ENCODE measurements at places on chromosomes 2 and 18.

GRCh38 chr2:159606287-159606686, 10.1 kb downstream of the BAZ2B start:
- no peaks in the 10 kb centered on the region for H3K27me3 ChIP-seq
- no peaks in the 10 kb centered on the region for H3K36me3 ChIP-seq
- no peak overlapping the region for H3K27ac ChIP-seq
- peaks cover 3% of the 10 kb centered on the region for H3K4me1 ChIP-seq
- H3K4me3 ChIP-seq: no peak overlapping the region

GRCh38 chr2:40101131-40101575, 322.1 kb upstream of the THUMPD2 start:
- DNase-seq: no peak
- H3K4me3 ChIP-seq: no peak overlapping the region
- peaks cover 2% of the 10 kb centered on the region for H3K4me1 ChIP-seq
- no peak overlapping the region for H3K27ac ChIP-seq

- H3K27ac ChIP-seq: no peak overlapping the region
- H3K4me1 ChIP-seq: no peaks in the 10 kb centered on the region
- DNase-seq: no peak
- no peak overlapping the region for H3K4me3 ChIP-seq
- no peaks in the 10 kb centered on the region for H3K27me3 ChIP-seq
- no peaks in the 10 kb centered on the region for H3K36me3 ChIP-seq
Observed at GRCh38 chr2:81304154-81304830, 999.7 kb upstream of the LRRTM1 start.

DNA sequence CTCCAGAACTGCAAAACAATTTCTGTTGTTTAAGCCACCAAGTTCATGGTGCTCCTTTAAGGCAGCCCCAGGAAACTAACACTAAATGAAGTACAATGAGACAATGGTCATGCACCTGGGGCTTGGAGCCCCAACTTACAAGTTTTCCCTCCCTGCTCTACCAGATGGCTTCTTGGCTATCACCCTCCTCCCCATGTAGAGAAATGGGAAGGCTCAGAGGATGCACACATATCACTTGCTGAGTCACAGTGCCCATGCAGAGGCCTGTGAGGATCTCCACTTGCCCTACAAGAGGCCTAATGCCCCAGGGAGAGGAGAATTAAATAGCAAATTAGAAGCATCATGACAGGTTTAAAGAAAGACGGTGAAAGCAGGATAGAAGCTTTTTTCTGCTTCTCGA, 270.9 kb downstream of the TTC32 start:
- H3K4me3 ChIP-seq: no peak overlapping the region
- DNase-seq: no peak
- H3K36me3 ChIP-seq: no peaks in the 10 kb centered on the region

- H3K27ac ChIP-seq: no peak overlapping the region
- H3K27me3 ChIP-seq: no peaks in the 10 kb centered on the region
- H3K36me3 ChIP-seq: no peaks in the 10 kb centered on the region
- no peaks in the 10 kb centered on the region for H3K4me1 ChIP-seq
- no peak overlapping the region for H3K4me3 ChIP-seq
- DNase-seq: no peak
Observed at GRCh38 chr2:118168615-118169014, 80.3 kb downstream of the INSIG2 start.

DNA sequence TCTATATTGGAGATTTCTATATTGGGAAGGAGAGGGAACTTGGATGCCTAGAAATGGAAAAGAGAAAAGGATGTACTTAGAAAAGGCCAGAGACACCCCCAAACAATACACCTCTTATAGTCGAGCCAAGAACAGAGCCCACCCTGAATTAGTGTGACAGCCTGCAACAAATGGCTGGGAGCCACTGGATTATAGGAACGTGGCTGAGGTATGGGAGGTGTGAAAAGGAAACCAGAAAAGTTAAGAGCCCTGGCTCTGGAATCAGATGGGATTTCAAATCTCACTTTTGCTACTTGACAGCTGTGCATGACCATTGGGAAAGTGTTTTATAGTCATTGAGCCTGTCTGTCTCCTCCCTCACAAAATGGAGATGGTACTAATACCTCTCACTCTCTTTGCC, 394.0 kb downstream of the ZNF521 start:
- H3K36me3 ChIP-seq: no peaks in the 10 kb centered on the region
- no peak for DNase-seq
- no peaks in the 10 kb centered on the region for H3K4me1 ChIP-seq
- no peak overlapping the region for H3K4me3 ChIP-seq
- no peaks in the 10 kb centered on the region for H3K27me3 ChIP-seq

DNA sequence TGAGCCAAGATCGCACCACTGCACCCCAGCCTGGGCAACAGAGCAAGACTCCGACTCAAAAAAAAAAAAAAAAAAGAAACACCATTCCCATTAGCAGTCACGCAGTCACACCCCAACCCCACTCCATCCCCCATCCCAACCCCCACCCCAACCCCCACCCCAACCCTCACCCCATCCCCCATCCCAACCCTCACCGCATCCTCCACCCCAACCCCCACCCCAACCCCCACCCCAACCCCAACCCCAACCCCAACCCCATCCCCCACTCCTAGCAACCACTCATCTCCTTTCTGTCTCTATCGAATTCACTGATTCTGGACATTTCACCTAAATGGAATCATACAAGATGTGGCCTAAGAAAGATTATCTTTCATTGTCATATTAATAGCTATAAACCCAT, 25.9 kb upstream of the ATP9B start:
- H3K36me3 ChIP-seq: no peaks in the 10 kb centered on the region
- no peaks in the 10 kb centered on the region for H3K27me3 ChIP-seq
- H3K4me3 ChIP-seq: no peak overlapping the region
- H3K27ac ChIP-seq: no peak overlapping the region
- DNase-seq: no peak

DNA sequence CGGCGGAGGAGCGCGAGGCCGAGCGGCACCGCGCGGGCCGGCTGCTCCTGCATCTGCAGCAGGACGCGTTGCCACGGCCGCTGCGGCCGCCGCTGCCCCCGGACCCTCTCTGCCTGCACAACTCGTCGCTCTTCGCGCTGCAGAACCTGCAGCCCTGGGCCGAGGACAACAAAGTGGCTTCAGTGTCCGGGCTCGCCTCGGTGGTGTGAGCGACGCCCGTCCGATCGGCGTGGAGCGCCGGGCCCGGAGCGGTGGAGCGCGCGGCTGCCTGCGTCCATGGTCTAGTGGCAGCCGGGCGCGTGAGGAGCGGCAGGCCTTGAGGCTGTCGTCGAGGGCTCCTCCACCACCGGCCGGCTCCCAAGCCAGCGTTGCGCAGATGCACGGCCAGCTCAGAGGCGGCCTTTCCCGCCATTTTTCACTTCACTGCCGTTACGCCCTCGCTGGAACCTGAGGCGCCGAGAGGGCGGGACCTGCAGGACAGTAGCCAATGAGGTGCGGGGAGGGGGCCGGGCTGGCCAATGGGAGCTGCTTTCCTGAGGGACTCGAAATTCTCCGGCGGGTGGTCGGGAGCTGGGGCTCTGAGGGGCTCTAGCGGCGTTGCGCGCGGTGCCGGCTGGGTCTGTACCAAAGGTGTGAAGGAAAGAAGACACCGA, 1.9 kb downstream of the TLX2 start:
- peak; percentile 78 for DNase-seq
- H3K4me3 ChIP-seq: no peak overlapping the region
- no peaks in the 10 kb centered on the region for H3K36me3 ChIP-seq
- no peaks in the 10 kb centered on the region for H3K4me1 ChIP-seq
- H3K27ac ChIP-seq: no peak overlapping the region

GRCh38 chr2:156331572-156332283, 793 bp downstream of the NR4A2 start:
- no peaks in the 10 kb centered on the region for H3K36me3 ChIP-seq
- H3K27ac ChIP-seq: peak overlapping the region; percentile 23
- no peaks in the 10 kb centered on the region for H3K27me3 ChIP-seq

- H3K36me3 ChIP-seq: no peaks in the 10 kb centered on the region
- H3K4me3 ChIP-seq: no peak overlapping the region
- H3K27me3 ChIP-seq: no peaks in the 10 kb centered on the region
- no peak overlapping the region for H3K27ac ChIP-seq
- no peaks in the 10 kb centered on the region for H3K4me1 ChIP-seq
- no peak for DNase-seq
Observed at GRCh38 chr2:7801212-7801611, 880.6 kb upstream of the ID2 start.

DNA sequence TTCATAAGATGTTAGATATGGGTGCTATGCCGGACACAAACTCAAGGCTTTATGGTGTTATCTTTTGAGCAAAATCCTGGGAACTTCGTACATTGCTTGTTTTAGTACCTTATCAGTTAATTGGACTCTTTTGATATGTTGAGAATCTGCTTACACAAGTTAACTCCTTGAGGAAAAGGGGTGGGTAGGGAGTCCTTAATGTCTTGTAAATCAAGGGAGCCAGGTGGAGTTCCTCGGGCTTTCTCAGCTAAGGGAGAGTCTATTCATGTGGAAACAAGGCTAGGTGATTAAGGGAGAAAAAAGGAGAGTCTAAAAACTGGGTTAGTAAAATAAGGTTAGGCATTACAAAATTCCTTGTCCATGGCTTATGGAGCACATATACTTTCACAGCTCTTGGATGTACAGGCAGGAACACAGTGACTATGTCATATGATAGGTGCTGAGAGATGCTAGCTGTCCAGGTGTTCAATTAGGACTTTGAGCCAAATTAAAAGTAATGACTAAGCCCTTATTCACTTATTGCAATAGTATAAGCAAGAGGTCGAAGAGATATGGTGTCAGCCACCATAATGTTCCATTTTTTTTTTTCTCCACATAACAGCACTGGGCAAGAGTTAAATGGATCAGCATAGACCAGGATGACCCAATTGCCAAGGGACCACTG, 59.5 kb upstream of the DYNAP start:
- H3K4me3 ChIP-seq: no peak overlapping the region
- H3K27ac ChIP-seq: no peak overlapping the region
- DNase-seq: no peak
- no peaks in the 10 kb centered on the region for H3K4me1 ChIP-seq

DNA sequence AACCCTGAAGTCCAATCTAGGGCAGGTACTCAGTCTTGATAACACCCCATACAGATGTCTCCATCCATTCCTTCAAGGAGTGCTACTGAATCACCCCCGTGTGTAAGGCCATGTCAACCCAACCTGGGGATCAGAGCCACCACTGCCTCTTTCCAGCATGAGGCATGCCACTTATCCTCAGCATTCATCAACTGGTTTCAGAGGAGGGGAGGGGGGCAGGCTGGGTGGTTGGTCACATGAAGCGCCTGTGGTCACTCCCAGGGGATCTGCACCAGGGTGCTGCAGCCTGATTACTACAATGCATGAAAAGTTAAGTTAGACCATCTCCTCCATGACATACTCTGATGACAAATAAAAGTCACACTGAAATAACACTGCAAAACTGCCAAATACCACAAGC, 65.0 kb downstream of the UXS1 start:
- no peaks in the 10 kb centered on the region for H3K4me1 ChIP-seq
- no peak overlapping the region for H3K4me3 ChIP-seq
- H3K27me3 ChIP-seq: no peaks in the 10 kb centered on the region
- H3K27ac ChIP-seq: no peak overlapping the region

DNA sequence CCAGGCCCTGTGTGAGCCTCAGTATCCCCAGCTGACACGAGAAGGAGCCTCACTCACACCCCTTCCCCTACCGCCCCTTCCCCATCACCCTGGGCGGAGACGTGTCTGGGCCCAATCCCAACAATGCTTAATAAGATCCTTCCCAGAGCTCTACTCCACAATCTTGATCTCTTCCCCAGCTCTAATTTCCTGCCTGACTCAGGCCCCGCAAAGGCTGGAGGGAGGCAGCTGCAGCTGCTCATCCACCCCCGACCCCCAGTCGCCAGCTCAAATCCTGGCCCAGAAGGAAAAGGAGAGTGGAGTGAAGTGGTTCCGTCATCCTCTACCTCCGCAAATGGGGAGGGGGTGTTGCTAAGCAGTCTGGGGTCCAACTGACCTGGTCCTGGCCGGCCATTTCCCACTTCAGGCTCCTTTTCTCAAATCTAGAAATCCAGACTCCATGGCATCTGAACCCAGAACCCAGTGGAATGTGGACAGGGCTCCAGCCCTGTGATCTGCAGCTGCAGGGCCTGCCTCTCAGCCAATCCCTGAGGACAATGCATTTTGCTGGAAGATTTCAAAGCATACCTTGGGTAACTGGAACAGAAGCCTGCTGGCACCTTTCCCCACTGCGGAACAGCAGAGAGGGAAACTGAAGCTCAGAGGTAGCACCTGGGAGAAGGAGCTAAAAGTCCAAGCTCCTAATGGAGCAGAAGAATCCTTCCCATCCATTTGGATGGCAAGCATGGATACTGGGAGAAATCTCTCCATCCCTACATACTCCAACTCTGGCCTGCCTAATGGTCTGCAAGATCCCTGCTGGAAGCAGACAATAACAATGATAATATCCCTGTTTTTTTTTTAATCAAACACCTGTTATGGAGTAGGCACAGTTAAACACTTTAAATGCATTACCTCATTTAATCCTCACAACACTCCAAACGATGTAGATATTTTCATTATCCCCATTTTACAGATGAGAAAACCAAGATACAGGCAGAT, 5.6 kb upstream of the TNS1 start:
- no peaks in the 10 kb centered on the region for H3K27me3 ChIP-seq
- DNase-seq: no peak
- H3K4me1 ChIP-seq: peaks cover 4% of the 10 kb centered on the region
- H3K27ac ChIP-seq: no peak overlapping the region

DNA sequence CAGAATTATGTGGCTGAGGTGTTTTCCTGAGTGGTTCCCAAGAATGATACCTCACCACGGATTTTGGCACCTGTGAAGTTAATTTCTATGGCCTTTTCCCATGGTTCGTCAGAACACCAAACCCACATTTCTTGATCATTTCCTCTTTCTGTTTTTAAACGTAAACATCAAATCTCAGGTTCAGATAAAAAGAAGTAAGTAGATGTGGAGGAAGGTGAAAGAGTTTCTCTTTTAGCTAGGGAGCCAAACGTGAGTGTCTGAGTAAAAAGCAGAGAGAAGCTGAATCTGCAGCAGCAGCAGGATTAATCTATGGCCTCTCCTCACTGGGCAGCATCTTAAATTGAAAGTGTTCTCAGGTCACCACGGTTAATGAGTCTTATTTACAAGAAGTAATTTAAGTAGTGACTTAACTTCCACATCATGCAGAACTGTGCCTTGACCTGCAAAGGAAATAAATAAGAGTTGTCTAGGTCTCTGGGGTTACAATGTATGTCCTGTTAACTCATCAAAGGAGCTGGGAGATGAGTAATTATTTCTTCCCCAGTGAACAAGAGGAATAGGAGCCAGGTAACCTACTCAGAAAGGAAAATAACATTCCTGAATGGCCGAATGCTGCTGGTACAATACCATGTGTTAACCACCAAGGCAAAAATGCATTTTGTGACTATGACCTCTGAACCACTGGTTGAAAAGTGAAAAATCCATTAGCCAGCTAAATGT, 139.6 kb upstream of the NETO1 start:
- no peaks in the 10 kb centered on the region for H3K36me3 ChIP-seq
- H3K4me1 ChIP-seq: no peaks in the 10 kb centered on the region
- no peak overlapping the region for H3K27ac ChIP-seq
- H3K27me3 ChIP-seq: no peaks in the 10 kb centered on the region
- H3K4me3 ChIP-seq: no peak overlapping the region

DNA sequence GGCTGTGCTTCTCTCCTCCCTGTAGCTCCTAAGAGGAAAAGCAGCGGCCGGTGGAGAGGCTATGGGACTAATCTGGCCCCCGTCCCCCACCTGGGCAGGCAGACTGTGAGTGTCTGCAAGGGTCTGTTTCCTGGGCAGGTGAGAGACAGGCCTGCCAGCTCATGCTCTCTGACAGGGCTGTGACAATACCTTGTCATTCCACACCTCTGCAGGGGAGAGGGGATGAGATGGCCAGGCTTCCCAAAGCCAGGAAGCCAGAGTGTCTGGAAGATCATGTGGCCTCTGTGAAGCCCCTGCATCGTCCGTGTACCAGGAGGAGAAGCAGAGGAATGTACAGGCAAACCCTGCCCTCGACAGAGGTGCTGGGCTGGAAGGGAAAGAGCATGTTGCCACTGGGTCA, 142.5 kb upstream of the GATA6 start:
- no peak overlapping the region for H3K27ac ChIP-seq
- DNase-seq: no peak
